Esophagus muscularis mucosa (tissue), 4 donors: ENCODE measurements at places on chromosomes 3 and 15. TPM values are rescaled to one million over a fixed set of nuclear protein-coding genes. Genes with fewer than 3 reads are reported as not detected.

DNA sequence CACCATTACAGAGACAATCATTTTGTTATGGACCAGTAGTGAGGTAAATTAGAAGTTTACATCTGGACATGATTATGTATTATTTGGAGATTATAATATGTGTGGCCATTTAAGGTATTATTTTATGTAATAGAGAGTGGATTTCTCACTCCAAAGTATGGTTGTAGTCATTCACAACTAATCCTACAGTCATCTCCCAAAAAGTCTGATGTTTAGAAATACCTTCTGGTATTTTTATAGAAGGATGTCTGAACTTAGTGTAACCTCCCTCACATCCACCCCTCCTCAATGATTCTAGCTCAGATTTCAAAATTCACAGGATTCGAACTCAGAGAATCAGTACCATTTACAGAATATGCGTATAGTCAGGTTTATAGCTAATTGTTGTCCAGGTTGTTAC lies 346.6 kb upstream of the MEIS2 start:
- DNase-seq: no peak

- DNase-seq: no peak
These were observed 742.0 kb downstream of the NR2F2 start for GRCh38 chr15:97072545-97072944.

- no peak for DNase-seq
These were observed 1.6 kb upstream of the PLD1 start for GRCh38 chr3:171811913-171812335.

DNA sequence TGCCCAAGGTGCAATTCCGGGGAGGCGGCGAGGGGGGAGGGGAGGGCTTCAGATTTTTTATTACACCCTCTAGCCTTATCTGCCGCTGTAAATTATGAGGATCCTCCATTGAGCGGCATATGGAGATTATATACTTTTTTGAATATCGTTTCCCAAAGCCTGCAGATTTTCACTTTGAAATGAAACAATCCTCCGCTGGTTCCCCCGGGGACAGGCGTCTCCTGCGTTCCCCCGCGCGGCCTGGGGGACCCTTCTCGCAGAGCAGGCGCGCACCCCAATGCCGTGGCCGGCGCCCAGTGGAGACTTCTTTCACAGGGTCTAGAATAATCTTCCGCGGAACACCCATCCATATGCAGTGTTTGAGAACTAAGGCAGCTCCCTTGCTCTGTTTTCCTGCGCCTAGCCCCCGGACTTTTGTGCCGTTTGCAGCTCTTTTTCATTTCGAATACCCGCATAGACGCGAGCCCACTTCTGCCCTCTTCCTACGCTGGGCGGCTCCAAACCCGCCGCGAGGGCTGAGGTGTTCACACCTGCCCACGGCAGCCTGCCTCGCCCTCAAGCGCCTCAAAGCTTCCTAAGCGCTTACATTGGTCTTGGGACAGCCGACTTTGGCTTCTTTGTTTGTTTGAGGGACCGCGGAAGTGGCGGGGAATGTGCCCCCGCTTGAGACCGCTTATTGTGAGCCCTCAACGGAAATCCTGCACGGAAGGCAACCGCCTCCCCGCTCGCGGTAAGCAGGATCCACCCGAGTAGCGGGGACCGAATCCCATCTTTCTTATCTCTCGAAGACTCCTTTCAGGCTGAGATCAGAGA lies 7.5 kb downstream of the SOX14 start:
- no peak for DNase-seq

GRCh38 chr3:54899273-54899672 lies 28.6 kb downstream of the LRTM1 start:
- no peak for DNase-seq

GRCh38 chr3:16132928-16133327 lies 41.6 kb upstream of the GALNT15 start:
- no peak for DNase-seq

DNA sequence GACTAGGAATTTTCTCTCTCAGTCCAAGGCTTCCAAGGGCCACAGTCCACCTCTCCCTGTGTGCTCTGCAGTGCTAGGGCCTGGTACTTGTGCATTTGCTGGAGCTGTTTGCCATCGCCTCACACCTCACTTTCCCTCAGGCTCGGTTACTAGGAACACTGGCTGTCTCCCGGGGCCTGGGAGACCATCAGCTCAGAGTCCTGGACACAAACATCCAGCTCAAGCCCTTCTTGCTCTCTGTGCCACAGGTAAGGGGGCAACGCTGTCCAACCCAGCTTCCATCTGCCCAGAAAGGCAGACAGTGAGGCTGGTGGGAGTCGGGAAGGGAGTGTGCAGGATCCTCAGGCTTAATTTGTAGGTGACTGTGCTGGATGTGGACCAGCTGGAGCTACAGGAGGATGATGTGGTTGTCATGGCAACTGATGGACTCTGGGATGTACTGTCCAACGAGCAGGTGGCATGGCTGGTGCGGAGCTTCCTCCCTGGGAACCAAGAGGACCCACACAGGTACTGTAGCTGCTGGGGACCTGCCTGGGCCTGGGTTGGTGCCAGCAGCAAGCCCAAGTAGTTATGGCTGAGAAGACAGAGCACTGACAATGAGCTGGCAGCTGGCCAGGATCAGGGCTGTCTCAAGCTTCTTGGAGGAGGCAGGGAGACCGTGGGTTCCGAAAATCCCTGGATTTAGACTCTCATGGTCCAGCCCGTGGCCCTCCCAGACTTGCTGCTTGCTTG lies 3.4 kb downstream of the PPM1M start:
- no peak for DNase-seq

DNA sequence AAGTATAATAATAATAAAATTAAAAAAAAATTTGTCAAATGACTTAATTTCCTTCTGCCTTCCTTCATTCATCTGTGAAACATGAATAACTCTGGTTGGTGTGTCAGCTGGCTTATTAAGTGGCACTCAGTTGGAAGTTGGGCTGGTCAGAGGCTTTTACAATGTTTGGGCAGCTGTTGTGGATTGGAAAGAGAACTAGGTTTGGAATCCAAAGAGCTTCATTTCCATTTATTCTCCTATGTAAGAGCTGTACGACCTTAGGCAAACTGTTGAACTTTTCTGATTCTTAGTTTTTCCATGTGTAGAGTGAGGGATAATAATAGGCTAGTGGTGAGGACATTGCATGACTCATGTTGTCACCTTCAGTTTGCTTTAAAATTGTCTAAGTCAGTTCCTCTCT lies 606.7 kb downstream of the PDCD6IP start:
- no peak for DNase-seq

GRCh38 chr3:34777386-34777785 lies 861.9 kb upstream of the ARPP21 start:
- DNase-seq: no peak

DNA sequence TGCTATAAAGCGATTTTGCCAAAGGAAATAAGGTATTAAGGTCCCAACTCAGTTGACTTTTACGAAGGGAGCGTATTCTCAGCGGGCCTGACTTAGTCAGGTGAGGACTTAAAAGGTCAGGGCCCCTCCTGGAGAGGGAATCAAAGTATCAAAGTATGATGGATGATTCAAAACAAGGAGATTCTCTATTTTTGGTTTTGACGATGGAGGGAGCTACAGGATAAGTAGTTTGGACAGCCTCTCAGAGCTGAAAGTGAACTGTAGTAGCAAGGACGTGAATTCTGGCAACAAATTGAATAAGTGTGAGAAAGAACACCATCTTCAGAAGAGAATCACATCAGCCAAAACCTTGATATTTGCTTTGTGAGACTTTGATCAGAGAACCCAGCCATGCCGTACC lies 1186.5 kb downstream of the SI start:
- no peak for DNase-seq

GAP43 gene
- total RNA-seq: 0.42 TPM

DNA sequence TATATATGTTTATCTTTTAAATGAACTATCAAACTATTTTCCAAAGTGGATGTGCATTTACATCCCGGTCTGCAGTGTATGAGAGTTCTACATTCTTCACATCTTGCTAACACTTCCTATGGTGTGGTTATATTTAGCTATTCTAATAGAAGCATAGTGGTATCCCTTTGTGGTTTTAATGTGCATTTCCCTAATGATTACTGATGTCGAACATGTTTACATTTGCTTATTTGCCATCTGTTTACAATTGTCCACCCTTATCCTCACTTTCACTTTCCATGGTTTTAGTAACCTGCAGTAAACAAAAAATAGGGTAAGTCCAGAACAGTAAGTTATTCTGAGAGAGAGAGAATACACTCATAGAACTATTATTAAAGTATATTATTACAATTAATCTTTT lies 360.5 kb upstream of the NAALADL2 start:
- no peak for DNase-seq

GOLGA6B gene
- not detected for total RNA-seq

GRCh38 chr3:99250821-99251355 lies 349.4 kb upstream of the DCBLD2 start:
- no peak for DNase-seq

DNA sequence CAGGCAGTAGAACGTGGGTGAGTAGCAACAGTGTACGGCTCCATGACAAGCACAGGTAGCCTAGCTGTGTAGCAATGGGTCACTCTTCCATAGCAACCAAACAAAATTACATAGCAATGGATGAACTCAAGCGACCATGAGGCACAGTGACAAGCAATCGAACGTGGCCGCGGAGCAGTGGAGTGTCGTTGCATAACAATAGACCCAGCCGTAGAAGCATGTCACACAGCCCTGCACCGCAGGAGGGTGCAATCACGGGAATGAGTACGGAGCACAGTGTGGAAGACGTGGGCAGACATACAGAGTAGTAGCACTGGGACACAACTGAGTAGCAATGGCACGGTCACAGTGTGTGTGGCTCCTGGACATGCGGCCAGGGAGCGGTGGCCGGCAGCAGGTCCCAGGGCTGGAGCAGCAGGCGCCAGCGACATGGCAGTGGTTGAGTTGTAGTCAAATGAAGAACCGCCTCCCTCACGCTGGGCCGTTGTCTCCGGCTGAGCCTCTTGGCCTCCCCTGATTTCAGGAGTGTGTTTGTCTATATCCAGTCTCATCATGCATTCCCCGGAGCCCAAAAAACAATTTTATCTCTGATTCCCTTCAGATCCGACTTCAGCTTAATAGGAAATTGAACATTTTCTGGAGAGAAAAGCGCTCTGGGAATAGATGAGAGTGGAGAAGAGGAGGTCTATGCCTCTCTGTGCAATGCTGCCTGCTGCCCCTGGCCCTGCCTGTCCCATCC lies 64.1 kb downstream of the CCDC33 start:
- no peak for DNase-seq

CFAP161 gene
- 0.71 TPM for total RNA-seq

- no peak for DNase-seq
These were observed 161.2 kb upstream of the TMCO5A start for GRCh38 chr15:37773111-37773860.

GRCh38 chr15:40746916-40747418 lies 8.1 kb downstream of the RMDN3 start:
- no peak for DNase-seq

GHSR gene
- not detected for total RNA-seq

CCNL1 gene
- total RNA-seq: 96.3 TPM

GRCh38 chr3:172536505-172536904 lies 13.3 kb upstream of the TNFSF10 start:
- no peak for DNase-seq

DNA sequence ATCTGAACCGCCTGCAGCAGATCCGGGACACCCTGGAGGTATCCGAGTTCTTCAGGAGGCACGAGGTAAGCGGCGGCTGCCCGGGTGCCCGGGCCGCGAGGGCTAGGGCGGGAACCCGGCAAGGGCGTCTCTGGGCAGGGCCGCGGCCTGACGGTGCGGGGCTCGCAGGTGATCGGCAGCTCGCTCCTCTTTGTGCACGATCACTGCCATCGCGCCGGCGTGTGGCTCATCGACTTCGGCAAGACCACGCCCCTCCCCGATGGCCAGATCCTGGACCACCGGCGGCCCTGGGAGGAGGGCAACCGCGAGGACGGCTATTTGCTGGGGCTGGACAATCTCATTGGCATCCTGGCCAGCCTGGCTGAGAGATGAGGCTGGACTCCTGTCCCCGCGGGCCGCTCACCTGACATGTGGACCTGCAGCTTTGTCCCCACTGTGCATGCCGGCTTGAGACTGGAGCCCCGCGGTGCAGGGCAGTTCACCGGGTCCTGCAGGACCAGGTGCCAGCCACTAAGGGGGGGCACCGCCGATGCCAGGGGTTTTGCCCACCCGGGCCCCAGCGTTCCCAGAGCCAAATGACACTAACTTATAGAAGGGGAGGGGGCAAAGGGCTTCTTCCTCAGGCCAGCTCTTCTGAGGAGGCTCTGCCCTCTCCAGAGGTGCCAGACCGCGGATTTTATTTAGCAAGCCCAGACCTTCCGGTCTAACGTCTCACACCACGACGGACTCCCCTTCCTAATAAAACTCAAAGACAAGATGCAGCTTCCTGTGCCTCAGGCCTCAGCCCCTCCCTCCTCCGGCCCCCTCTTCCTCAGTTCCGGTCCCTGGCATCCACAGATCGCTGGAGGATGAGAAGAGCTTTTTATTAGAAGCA lies 9.4 kb downstream of the ITPKA start:
- DNase-seq: no peak

SLC24A5 gene
- total RNA-seq: not detected

GRCh38 chr3:148648685-148649352 lies 48.9 kb upstream of the AGTR1 start:
- DNase-seq: no peak

CCDC39 gene
- 0.17 TPM for total RNA-seq

DNA sequence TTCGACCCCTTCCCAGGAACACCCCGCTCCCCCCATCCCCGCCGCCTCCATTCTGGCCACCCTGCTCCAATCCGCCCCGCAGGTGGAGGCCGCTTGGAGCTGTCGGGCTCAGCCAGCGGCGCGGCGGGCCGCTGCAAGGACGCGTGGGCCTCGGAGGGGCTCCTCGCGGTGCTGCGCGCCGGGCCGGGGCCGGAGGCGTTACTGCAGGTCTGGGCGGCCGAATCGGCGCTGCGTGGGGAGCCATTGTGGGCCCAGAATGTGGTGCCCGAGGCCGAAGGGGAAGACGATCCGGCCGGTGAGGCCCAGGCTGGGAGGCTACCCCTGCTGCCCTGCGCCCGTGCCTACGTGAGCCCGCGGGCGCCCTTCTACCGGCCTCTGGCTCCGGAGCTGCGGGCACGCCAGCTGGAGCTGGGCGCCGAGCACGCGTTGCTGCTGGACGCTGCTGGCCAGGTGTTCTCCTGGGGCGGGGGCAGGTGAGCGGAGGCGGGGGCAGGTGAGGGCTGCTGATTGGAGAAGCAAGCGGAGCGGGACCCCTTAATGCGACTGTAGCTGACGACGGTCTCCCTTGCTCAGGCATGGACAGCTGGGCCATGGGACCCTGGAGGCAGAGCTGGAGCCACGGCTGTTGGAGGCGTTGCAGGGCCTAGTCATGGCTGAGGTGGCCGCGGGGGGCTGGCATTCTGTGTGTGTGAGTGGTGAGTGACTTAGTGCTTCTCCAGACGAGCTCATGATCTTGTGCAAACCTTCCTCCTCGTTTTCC lies 2.5 kb downstream of the RCCD1 start:
- no peak for DNase-seq
